Inflammatory macrophage (primary cell): ENCODE measurements at places on chromosomes 16 and 17.

- no peak for DNase-seq
These were observed 23.4 kb downstream of the IGF2BP1 start for GRCh38 chr17:49020609-49021008.

- no peak for DNase-seq
These were observed 8.5 kb downstream of the CHD3 start for GRCh38 chr17:7897090-7897489.

DNA sequence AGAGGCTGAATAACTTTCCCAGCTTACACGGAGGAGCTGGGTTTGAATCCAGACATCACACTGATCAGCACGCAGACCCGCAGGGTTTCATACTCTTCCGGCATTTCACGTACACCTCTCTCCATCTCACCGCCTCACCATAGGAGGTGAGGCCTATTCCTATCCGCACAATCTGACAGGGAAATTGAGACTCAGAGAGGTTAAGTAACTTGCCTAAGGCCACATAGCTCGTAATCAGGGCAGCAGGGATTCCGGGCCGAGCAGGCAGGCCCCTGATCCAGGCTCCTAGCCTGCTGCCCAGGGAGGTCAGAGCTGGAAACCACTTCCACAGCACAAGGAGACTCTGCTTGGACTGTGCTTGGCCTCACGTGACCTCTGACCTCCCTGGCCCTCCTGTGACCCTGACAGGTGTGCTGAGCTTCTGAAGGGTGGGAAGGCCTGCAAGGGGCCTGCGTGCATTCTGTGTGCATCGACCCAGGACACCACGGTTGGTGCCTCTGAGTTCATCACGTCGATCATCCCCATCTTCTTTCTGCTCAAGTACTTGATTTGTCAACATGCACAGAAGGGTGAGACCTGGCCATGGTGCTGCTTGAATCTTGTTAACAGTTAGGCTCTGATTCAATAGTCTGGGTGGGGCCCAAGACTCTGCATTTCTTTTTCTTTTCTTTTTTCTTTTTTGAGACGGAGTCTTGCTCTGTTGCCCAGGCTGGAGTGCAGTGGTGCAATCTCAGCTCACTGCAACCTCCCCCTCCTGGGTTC is 4.7 kb downstream of the CEP295NL start:
- DNase-seq = no peak

GRCh38 chr16:30949650-30950515 is 1.0 kb downstream of the ORAI3 start:
- DNase-seq = peak; percentile 86

GRCh38 chr17:76772842-76773525 is 35.1 kb downstream of the MFSD11 start:
- DNase-seq = peak; percentile 55

DNA sequence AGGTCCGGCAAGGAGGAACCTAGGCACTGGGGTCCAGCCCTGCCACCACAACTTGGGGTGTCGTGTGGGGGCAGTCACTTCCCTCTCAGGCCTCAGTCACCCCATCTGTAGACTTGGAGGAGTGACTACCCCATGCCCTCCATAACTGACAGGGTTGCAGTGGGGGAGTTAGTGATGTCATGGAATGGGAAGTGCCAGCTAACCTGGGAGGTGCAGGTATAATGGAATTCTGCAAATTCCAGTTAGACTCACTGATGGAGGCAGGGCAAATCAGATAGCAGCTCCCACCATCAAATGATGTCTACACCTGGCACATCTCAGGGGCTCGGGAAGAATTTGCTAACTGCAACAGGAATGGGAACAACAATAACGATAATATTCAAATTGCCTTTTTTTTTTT is 72.9 kb downstream of the CNGB1 start:
- DNase-seq = no peak

- no peak for DNase-seq
These were observed 265.9 kb upstream of the SALL1 start for GRCh38 chr16:51416926-51417325.

GRCh38 chr17:66994930-66995535 is 30.5 kb downstream of the CACNG4 start:
- DNase-seq = no peak

DNA sequence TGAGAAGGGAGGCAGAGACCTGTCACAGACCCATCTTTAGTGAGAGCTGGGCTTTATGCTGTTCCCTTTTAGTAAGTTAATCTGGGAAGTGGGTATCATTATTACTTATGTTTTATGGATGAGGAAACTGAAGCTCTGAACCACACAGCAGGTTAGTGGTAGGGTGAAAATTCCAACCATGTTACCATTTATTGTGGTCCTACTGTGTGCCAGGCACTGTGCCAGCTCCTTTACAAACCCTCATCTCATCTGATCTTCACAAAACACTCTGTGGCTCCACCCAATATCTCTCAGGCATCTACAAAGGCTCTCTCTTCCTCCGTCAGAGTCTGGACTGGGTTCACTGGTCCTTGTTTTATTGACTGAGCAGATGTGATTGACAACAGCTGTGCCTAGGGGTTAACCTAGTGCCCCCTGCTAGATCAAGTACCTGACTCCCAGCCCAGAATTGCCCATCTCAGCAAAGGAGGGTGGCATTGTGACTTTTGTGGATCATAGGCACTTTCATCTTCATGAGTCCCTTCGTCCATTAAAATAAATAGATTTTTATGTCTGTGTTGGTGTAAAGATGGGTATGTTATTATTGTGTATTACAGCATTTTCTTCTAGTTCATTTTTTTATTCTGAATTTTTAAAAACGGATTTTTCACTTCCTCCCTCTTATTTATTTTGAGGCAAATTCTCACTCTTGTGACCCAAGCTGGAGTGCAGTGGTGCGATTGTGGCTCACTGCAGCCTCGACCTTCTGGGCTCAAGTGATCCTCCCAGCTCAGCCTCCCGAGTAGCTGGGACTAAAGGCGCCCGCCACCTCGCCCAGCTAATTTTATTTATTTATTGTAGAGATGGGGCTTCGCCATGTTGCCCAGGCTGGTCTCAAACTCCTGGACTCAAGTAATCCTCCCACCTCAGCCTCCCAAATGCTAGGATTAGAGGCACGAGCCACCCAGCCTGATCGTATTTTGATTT is 3.1 kb downstream of the TGFB1I1 start:
- no peak for DNase-seq

- no peak for DNase-seq
These were observed 72.2 kb upstream of the METTL9 start for GRCh38 chr16:21526923-21527807.

- no peak for DNase-seq
These were observed 85.7 kb downstream of the NOG start for GRCh38 chr17:56679115-56679776.

DNA sequence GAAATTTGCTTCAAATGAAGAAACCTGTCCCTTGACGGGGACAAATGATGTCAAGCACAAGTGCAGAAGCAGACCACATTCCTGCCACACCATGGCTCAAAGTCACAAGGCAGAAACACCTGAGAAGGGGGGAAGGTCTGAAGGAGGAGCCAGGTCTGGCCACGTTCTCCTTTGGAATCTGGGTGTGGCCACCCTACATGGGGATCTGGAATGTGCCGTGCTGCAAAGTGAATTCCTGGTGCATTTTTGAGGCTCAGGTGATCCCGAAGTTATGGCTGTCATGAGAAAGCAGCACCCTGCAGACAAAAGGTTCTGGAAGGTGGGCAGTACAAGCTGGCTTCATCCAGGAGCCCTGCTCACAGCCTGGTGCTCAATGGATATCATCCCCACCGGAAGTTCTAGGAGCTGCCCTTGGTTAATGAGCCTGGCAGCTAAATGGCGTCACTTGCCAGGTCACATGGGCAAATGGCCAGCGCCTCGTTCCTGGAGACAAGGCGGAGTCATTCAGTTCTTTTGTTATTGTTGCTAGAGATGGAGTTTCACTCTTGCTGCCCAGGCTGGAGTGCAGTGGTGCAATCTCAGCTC is 20.1 kb upstream of the ADCY9 start:
- DNase-seq = no peak

DNA sequence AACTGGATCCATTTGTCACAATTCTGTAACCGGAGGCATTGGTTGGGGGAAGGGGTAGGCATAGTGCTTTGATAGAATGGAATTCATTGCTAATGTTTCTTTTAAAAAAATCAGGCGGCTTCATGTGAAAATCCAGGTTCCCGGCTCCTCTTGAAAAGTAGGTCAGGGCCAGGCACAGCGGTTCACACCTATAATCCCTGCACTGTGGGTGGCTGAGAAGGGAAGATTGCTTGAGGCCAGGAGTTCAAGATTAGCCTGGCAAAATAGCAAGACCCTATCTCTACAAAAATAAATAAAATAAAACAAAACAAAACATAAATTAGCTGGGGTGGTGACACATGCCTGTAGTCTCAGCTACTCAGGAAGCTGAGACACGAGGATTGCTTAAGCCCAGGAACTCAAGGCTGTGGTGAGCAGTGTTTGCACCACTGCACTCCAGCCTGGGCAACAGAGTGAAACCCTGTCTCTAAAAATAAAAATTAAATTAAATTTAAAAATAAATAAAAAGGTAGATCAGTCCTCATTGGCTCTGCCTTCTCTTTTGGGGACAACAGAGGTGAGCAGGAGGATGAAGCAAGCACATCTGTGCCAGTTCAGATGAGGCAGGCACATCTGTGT is 466.5 kb downstream of the HS3ST4 start:
- no peak for DNase-seq

DNA sequence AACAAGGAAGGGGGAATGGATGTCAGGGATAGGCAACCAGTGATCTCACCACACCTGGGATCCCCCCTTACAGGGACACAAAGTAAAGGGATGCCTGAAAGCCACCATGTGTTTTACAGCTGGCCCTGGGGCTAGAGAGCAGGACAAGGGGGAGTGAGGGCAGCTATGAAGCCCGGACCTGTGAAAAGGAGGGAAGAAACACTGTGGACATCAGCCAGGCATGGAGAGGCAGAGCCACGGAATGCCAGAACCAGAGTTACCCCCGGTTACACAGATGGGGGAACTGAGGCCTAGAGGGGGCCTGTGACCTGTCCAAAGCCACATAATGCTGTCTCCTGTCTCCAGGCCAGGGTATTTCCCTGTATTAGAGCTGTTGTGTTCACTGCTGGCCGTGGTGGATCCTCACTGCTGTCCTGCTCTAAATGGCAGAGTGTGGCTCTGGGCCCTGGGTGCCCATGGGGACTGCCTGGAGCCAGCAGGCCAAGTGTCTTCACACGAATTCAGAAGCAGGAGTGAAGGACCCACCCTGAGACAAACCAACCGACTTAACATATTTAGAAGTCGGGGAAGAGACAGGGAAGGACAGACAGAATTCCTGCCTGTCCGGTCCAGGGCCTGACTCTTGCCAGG is 29.7 kb upstream of the ITGA3 start:
- DNase-seq = no peak

DNA sequence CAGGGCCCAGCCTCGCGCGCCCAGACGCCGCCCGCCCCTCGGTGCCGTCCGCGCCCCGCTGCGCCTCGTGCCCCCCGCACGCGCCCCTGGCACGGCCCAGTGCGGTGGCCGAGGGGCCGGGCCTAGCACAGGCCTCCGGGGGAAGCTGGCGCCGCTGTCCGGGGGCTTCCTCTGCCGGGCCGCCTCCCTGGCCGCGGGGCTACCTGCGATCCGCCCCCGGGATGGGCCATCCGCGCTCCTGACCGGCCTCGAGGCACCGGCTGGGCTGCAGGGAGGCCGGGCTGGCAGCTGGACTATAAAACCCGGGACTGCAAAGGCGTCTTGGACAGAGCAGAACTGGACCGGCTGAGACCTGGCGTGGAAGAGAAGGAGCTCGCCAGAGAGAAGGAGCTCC is 783 bp downstream of the BHLHA9 start:
- DNase-seq = no peak

DNA sequence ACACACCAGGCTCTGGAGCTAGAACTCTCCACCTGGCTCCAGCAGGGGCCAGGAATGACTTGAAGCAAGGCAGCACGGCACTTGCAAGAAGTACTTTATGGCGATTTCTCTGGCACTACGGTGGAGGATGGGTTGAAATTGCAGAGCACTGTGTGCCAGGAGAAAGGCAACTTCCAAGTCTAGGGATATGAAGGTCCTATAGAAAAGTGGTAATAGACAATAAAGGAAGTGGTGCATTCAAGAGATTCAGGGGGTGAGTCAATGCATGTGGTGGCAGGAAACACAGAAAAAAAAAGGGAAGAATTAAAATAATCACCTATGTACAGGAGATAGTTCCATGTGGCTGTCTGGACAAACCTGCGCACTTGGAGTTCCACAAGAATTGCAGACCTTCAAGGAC is 240.3 kb upstream of the DYNLRB2 start:
- DNase-seq = no peak

DNA sequence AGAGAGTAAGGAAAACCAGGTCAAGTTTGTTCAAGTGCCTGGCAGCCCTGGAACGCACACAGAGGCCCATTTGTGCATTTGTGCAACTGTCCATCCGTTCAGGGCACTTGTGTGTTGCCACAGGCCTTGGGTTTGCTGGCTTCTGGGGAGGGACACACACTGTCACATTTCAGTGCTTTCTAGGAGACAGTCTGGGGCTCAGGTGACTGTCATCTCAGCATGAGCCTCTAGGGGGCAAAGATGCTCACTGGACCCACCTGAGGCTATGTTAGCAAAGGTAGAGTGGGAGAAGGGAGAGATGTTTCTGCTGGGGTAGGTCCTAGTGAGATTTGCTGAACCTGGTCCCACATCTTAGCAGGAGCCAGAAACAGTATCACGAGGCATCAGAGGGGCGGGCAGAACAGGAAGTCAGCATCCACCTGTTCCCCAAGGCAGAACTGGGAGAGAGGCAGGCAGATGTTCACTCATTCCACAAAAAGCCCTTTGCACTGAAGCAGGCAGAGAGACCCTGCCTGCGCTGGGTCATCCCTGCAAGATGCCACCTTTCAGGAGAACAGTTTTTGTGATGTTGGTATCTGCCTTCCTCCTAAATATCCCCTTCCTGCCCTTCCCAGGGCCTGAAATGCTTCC is 48.5 kb downstream of the RAI1 start:
- no peak for DNase-seq

DNA sequence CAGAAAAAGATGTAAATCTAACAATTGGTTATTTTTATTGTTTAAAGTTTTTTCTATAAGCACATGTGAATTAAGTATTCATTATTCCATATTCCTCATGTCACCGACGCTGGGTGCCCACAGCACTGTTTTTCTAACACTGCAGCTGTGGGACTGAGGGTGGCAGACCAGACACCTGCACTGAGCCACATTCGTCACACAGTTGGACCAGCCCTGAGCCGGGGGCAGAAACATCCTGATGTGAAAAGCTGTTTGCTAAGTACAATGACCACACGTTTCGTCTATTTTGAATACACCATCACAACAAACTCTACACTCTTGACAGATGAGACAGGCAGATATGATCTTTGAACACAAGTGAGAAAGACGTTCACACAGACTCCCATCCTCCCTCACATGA is 749.5 kb downstream of the KCNJ18 start:
- no peak for DNase-seq

DNA sequence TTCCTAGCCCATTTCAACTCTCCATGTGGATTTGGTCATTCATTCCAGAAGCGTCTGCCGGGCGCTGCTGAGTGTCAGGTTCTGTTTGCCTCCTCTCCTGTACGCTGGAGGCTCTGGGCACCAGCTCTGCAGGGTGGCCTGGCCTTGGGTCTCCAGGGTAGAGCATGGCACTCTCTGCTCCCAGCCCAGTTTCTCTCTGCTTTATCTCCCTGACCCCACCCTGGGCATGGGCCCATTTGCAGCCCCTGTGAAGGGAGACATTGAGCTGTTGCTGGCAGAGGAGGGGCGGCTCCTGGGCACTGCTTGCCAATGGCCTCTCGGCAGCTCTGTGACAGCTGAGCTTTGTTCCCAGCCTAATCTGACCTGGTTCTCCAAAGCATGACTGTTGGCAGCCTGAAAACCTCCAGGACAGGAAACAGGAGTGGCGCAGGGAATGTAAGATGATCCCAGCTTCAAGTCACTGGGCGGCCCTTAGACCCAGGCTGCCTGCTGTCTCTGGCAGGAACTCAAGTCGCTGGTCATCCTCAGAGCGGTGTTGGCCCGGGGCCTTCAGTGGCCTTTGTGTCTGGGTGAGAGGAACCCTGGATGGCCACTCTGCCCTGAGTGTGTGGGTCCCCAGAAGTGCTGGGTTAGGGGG is 146.8 kb downstream of the SEC14L1 start:
- no peak for DNase-seq
